Hindlimb muscle (tissue), 1 donor: ENCODE measurements at places on chromosomes 2 and 18. TPM values are rescaled to one million over a fixed set of nuclear protein-coding genes. Genes with fewer than 3 reads are reported as not detected.

DNA sequence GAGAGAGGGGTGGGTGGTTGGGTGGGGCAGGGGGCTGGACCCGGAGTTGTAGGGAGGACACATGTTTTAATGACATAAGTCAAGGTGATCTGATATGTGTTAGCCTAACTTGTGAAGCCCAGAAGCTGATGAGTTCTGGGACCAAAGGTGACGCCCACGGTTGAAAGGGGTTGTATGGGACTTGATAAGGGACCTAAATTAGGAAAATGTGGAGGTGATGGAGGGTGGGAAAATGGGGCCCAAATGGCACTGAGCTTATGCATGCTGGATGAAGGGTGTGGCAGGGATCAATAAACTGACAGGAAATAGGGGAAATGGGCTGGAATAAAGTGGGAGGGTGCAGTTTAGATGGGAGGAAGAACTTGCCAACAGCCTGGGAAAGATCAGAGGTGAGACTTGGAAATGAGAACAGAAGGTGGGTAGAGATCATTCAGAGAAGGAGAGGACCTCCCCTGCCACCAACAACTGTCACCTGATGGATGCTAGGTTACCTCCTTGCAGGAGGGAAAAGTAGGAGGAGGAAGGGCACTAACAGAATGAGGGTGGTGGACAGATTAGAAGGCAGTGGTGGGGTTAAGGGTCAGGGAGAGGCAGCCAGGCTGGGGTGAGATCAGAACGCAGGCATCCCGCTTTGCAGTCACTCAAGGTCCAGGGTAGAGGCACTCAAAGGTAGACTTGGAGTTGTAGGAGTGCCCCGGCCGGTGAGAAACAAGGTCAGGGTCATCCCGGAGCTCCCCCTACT lies 15.3 kb downstream of the WNT10A start:
- no peak for DNase-seq

GRCh38 chr2:30530346-30530745 lies 83.3 kb downstream of the LCLAT1 start:
- DNase-seq: no peak

GRCh38 chr18:46422552-46423055 lies 234.4 kb downstream of the LOXHD1 start:
- no peak for DNase-seq

DNA sequence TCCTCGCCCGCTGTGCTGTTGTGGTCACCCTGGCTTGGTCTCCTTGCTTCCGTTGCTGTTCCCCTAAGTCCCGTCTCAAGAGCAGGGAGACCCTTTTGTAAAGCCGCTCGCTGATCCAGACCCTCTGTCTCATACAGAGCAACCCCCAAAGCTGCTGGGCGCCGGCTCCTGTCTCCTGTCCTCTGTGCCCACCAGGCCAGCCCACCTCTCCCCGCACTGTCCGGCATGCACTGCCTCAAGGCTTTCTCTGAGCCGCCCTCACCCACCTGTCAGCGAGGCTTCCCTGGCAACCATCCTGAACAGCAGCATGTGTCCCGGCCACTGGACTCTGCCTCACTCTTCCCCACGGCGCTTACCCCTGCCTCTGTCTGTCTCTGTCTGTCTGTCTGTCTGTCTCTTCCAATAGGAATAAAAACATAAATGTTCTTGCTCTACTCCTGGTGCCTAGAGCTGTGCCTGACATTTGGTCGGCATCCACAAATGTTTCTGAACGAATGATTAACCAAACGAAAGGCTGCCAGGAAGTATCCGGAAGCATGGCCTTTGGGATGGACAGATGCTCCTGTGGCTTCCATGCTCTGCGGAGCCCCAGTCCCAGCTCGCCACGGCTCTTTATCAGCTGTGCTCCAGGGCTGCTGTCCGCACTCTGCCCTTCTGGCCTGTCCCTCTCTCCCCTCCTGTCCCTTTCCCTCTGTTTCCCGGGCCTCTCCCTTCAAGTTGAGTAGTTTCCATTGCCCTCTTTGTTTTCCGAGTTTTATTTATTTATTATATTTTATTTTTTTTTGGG lies 7.8 kb downstream of the COLEC11 start:
- DNase-seq: no peak

ALK gene
- 0.18 TPM for polyA plus RNA-seq

CHST10 gene
- polyA plus RNA-seq: 11.6 TPM

DNA sequence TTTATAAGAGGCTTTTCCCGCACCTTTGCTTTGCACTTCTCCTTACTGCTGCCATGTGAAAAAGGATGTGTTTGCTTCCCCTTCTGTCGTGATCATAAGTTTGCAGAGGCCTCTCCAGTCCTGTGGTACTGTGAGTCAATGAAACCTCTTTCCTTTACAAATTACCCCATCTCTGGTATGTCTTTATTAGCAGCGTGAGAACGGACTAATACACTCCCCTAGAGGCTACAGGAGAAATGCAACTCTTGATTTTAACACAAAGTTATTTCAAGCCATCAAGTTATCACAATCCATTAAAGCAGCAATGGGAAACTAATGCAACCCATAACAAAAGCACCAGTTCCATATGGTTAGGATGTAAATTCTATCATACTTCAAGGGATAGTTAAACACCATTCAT lies 1378.8 kb upstream of the DDX18 start:
- no peak for DNase-seq

DNA sequence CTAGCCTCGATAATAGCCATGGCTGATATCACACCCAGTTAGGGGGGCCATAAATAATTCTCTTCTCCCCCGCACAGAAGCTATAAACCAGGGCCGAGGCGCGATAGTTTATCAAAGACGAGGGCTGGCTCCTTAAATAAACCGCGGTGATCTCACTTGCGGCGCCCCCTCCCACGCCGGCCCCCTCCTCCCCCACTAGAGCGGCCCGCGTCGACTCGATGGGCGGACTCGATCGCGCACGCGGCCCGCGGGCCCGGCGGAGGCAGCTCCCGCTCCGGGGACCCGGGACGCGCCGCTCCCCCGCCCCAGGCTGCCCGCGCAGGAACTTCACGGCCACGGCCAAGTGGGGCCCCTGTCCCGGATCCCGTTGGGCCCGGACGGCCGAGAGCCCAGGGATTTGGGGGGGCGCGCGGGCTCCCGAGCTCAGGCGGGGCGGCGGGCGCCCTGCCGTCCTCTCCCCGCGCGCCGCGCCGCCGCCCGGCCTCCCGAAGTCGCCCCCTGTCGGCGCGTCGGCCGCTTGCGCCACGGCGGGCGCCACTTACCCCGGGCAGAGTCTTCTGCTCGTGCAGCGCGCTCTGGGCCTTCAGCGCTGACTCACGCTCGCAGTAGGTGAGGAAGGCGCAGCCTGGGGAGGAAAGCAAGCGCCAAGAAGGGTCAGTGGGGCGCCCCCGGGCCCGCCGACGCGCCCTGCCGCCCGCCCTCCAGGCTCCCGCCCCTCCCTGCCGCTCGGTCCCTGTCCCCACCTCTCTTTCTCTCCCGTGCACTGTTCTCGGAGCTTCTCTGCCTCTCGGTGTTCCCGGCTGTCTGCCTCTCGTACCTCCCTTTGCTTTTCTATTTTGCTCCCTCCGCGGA lies 80.4 kb downstream of the CELF4 start:
- DNase-seq: no peak

DNA sequence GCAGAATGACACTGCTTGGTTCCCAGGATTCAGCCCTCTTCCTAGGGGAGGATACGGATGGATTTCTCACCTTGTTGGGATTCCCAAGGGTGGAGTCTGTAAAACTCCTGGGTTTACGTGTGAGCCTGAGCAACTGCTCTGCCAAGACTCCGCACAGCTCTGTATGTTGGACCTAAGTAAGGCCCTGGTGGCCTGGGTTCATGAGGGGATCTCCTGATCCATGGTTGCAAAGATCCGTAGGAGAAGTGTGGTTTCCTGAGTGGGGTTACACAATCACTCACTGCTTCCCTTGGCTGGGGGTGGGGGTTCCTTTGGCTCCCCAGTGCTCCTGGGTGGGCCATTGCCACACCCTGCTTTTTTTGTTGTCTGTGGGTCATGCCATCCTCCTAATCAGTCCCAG lies 37.7 kb downstream of the ANKRD12 start:
- no peak for DNase-seq

NT5C1B gene
- polyA plus RNA-seq: not detected

DNA sequence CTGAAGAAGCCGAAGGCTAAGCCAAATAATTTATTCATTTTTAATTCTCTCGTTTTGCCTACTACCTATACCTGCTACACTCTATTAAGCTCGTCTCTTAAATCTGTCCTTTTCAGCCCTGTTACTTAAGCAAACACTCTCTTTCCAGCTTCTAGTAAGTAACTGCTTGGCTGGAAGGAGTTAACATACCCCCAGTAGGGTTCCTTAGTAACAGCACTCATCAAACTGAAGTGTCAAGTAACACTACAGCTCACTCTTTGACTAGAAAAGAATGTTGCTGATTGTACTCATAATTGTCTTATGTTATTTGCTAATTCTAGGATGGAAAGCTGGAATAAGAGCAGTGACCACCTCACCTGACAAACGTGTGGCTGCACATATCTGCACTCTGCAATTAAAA lies 120.0 kb upstream of the SCN7A start:
- DNase-seq: no peak

PRKAG3 gene
- polyA plus RNA-seq: 44.4 TPM

IL1RL2 gene
- 0.34 TPM for polyA plus RNA-seq
